Common myeloid progenitor, CD34-positive (primary cell): ENCODE measurements at places on chromosomes 6 and 20.

- DNase-seq, result no peak
- peaks cover 3% of the 10 kb centered on the region for H3K36me3 ChIP-seq
- H3K4me1 ChIP-seq, result no peaks in the 10 kb centered on the region
These were observed 108.3 kb downstream of the UBE3D start for GRCh38 chr6:82957171-82957867.

- no peak overlapping the region for H3K27ac ChIP-seq
- no peaks in the 10 kb centered on the region for H3K4me1 ChIP-seq
- no peaks in the 10 kb centered on the region for H3K36me3 ChIP-seq
- H3K4me3 ChIP-seq, result no peak overlapping the region
- H3K27me3 ChIP-seq, result no peaks in the 10 kb centered on the region
These were observed 353.1 kb upstream of the TSHZ2 start for GRCh38 chr20:52619101-52619500.

DNA sequence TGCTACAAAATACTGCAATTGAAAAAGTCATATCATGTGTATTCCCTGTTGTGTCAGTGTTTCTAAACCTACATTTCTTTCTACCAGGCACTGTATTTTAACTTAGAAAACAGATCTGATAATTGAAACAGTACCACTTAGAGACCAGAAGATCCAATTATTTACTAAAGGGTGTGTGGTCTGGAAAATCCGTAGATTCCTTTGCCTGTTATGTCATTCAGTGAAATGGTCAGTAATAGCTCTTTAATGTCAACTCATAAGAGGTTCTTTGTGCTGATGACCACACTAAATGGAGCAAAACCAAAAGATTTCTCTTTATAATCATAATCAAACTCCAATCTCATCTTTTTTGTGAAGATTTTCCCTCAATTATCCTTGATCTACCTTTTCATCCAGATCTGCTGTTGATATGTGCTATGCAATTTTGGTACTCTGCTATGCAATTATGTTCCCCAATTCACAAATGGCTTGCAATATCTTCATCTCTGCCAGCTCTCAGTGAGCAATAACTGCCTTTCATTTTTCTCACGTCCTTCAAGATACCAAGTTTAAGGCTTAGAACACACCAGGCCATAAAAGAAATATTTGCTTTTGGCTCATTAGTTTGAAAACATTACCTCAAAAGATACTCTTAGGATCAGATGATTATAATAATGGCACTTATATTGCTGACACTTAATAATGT is 165.5 kb downstream of the MOXD1 start:
- no peak overlapping the region for H3K27ac ChIP-seq
- no peaks in the 10 kb centered on the region for H3K4me1 ChIP-seq
- peaks cover 2% of the 10 kb centered on the region for H3K27me3 ChIP-seq
- H3K36me3 ChIP-seq, result no peaks in the 10 kb centered on the region

GRCh38 chr20:39090906-39091305 is 128.8 kb downstream of the DHX35 start:
- no peaks in the 10 kb centered on the region for H3K36me3 ChIP-seq
- no peak for DNase-seq
- no peak overlapping the region for H3K4me3 ChIP-seq
- no peaks in the 10 kb centered on the region for H3K4me1 ChIP-seq
- no peak overlapping the region for H3K27ac ChIP-seq

DNA sequence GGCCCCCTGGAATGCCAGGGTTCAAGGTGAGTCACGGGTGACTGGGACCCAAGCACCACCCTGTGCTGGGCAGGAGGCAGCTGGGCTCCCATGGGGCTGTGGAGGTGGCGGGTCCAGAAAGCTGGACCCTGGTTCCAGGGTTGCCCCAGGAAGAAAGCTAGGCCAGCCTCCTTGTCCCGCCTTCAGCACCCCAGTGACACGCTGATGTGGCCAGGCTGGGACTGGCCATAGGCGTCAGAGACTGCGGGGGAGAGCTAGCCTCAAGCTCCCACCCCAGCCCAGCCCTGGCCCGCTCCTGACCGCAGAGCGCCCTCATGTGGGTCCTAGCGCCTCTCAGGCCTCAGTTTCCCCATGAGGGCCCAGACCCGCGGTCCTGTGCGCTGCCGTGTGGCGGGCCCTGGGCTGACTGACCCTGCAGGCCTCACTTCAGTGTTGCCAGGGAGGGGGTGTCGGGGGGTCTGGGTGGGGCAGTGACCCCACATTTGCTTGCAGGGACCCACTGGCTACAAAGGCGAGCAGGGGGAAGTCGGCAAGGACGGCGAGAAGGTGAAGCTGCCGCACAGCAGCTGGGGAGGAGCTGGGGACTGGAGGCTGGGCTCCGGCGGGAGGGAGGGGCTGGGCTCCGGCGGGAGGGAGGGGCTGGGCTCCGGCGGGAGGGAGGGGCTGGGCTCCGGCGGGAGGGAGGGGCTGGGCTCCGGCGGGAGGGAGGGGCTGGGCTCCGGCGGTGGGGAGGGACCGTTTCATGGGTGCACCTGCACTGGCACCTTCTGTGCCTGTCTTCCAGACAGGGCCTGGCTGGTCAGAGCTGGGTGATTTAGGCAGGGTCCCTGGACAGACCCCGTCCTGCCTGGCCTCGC is 7.9 kb downstream of the COL9A3 start:
- DNase-seq, result peak; percentile 66
- peaks cover 12% of the 10 kb centered on the region for H3K4me1 ChIP-seq
- no peaks in the 10 kb centered on the region for H3K36me3 ChIP-seq
- H3K4me3 ChIP-seq, result peak overlapping the region; percentile 70

DNA sequence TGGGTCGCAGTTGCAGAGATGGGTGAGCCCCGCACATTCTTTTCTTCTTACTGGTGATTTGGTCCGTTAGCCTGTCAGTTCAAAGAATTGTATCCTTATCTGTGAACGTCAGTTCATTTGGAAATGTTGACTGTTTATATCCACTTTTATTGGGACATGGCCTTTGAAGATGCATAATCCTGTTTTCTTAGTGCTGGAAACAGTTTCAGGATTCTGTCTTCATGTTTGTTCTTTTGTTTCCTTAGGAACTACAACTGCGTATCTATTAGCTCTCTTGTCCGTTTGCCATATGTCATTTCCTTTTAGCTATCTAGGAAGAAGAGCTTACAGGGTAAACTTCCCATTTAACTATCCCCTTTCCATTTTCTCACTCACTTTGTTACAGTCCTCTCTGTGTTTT is 35.0 kb upstream of the TULP1 start:
- no peaks in the 10 kb centered on the region for H3K36me3 ChIP-seq
- no peaks in the 10 kb centered on the region for H3K27me3 ChIP-seq
- no peak overlapping the region for H3K27ac ChIP-seq

DNA sequence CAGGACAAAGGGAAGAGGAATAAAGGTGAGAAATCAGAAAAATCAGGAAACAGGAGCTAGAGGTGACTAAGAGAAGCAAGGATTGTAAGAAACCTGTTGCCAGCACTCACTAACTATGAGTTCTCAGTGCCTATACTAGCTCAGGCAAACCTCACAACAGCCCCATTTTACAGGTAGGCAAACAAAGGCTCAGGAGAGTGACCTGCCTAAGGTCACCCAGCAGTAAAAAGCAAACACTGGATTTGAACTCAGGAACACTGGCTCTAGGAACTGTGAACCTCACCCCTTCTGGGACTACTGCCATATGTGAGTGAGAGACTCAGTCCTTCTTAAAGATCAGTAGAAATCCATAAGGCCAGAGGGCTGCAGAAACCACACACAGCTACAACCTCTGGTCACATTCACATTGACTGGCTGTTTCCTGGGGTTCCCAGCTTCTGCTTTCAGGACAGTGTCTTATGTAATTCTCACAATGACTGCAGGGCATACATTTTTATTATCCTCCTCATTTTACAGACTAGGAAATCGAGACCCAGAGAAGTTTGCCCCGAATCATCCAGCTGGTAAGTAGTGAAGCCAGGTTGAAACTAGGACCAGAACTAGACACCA is 80.7 kb upstream of the MAFB start:
- no peaks in the 10 kb centered on the region for H3K36me3 ChIP-seq
- no peak for DNase-seq
- H3K4me3 ChIP-seq, result no peak overlapping the region
- H3K4me1 ChIP-seq, result peaks cover 24% of the 10 kb centered on the region
- H3K27me3 ChIP-seq, result no peaks in the 10 kb centered on the region
- H3K27ac ChIP-seq, result no peak overlapping the region

GRCh38 chr6:31142361-31142761 is 3.5 kb upstream of the PSORS1C2 start:
- H3K4me1 ChIP-seq, result no peaks in the 10 kb centered on the region
- H3K27me3 ChIP-seq, result no peaks in the 10 kb centered on the region
- H3K4me3 ChIP-seq, result no peak overlapping the region
- H3K36me3 ChIP-seq, result peaks cover 33% of the 10 kb centered on the region
- no peak overlapping the region for H3K27ac ChIP-seq
- no peak for DNase-seq

- DNase-seq, result no peak
- no peaks in the 10 kb centered on the region for H3K27me3 ChIP-seq
- H3K36me3 ChIP-seq, result no peaks in the 10 kb centered on the region
- H3K4me1 ChIP-seq, result no peaks in the 10 kb centered on the region
- H3K4me3 ChIP-seq, result no peak overlapping the region
These were observed 261.8 kb upstream of the POU3F2 start for GRCh38 chr6:98572579-98572978.

GRCh38 chr20:11376420-11376819 is 541.3 kb upstream of the BTBD3 start:
- no peaks in the 10 kb centered on the region for H3K27me3 ChIP-seq
- no peak overlapping the region for H3K4me3 ChIP-seq
- no peak for DNase-seq
- H3K4me1 ChIP-seq, result peaks cover 3% of the 10 kb centered on the region

GRCh38 chr6:122028933-122029522 is 370.4 kb upstream of the HSF2 start:
- H3K27ac ChIP-seq, result no peak overlapping the region
- H3K27me3 ChIP-seq, result peaks cover 3% of the 10 kb centered on the region
- H3K4me3 ChIP-seq, result no peak overlapping the region
- no peaks in the 10 kb centered on the region for H3K36me3 ChIP-seq

- peak overlapping the region; percentile 58 for H3K27ac ChIP-seq
- peaks cover 63% of the 10 kb centered on the region for H3K36me3 ChIP-seq
- no peak overlapping the region for H3K4me3 ChIP-seq
- DNase-seq, result peak; percentile 64
- no peaks in the 10 kb centered on the region for H3K27me3 ChIP-seq
These were observed 41.3 kb downstream of the PANK2 start for GRCh38 chr20:3930265-3931206.

DNA sequence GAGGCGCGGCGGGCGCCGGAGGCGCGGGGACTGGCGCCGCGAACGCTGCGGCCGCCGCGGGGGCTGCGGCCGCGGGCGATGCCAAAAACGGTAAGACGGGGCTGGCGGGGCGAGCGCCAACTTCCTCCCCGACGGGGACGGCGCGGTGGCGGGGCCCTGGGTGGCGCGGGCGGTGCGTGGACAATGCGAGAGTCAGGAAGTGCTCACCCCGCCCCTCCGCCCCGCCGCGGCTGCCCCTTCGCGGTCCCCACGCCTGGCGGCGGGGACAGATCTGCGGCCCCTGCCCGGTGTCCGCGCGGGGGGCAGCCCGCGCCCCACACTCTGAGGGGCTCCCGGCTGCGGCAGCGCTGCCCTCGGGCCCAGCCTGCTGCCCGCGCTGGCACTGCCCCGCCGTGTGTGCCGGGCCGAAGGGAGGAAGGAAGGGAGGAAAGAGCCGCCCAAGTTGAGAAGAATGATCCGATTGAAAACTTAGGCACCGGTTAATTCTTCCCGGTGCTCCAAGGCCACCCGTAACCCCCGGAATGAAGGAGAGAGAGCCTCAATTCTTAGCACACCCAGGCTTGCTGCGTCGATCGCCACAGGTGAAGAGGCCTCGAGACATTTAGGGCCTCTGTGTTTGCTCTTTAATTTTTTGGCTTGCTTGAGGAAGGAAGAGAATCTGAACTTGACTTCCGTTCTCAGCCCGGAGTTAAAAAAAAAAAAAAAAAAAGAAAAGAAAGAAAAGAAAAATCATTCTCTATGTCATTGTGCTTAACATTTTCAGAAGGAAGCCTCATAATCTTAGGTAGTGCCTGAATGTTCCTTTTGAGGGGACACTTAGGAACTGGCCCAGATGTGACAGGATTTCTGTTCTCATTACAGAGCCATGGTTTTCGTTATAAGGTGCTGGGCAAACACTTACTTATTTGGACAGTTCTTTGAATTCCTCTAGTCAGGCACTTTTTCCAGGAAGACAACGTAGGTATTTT is 982 bp downstream of the HECA start:
- peaks cover 5% of the 10 kb centered on the region for H3K36me3 ChIP-seq
- peaks cover 35% of the 10 kb centered on the region for H3K4me1 ChIP-seq
- DNase-seq, result peak; percentile 77
- H3K4me3 ChIP-seq, result peak overlapping the region; percentile 84
- H3K27me3 ChIP-seq, result no peaks in the 10 kb centered on the region
- peak overlapping the region; percentile 79 for H3K27ac ChIP-seq

DNA sequence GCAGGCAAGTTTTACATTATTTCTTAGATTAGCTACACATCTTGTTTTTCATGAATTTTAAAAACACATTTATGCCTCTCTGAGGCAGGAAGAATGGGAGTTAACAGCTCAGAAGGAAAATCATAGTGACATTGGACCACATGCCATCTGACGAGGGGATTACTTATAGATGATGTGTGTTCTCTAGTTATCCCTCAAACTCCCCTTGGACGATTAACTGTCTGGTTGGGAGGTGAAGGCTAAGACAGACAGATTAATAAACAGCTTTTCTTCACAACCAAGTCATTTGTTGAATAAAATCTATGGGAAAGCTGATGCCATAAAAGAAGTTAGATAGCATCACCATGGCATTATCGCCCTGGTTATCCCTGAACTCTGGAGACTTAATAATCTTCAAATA is 80.0 kb upstream of the PREP start:
- H3K4me3 ChIP-seq, result no peak overlapping the region
- no peaks in the 10 kb centered on the region for H3K36me3 ChIP-seq

- peak overlapping the region; percentile 29 for H3K4me3 ChIP-seq
- H3K27me3 ChIP-seq, result no peaks in the 10 kb centered on the region
- peak; percentile 81 for DNase-seq
These were observed 115.0 kb upstream of the CHD6 start for GRCh38 chr20:41733151-41733550.

DNA sequence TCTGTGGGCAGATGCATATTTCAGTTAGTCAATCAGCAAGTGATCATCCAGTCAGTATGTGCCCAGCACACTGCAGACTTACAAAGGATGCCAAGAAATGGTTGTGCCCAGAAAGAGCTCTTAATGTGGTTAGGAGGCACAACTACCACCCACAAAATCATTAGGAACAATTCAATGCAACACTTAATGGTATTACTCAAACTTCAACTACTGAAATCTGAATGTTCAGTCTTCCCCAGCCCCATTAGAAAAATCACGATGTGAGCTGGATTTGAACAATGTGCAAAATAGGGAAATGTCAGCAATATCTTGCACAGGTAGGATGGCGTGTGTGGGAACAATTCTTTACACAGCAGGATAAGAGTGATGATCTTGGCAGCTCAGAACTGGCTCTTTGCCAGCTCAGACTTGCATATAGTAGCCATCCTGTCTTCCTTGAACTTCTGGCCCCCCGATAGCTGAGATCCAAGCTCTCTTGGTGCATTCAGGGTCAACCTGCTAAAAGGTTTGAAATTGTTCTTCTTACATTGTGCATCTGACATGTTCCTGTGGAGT is 556.7 kb upstream of the HTR1E start:
- H3K4me3 ChIP-seq, result no peak overlapping the region
- no peak for DNase-seq
- H3K27me3 ChIP-seq, result no peaks in the 10 kb centered on the region
- no peak overlapping the region for H3K27ac ChIP-seq

- DNase-seq, result no peak
- no peak overlapping the region for H3K27ac ChIP-seq
- H3K4me1 ChIP-seq, result no peaks in the 10 kb centered on the region
- H3K27me3 ChIP-seq, result peaks cover 3% of the 10 kb centered on the region
- no peak overlapping the region for H3K4me3 ChIP-seq
These were observed 8.7 kb upstream of the ZSCAN12 start for GRCh38 chr6:28408076-28408802.
